ENCODE measurements at places on chromosomes 3 and 15.

DNA sequence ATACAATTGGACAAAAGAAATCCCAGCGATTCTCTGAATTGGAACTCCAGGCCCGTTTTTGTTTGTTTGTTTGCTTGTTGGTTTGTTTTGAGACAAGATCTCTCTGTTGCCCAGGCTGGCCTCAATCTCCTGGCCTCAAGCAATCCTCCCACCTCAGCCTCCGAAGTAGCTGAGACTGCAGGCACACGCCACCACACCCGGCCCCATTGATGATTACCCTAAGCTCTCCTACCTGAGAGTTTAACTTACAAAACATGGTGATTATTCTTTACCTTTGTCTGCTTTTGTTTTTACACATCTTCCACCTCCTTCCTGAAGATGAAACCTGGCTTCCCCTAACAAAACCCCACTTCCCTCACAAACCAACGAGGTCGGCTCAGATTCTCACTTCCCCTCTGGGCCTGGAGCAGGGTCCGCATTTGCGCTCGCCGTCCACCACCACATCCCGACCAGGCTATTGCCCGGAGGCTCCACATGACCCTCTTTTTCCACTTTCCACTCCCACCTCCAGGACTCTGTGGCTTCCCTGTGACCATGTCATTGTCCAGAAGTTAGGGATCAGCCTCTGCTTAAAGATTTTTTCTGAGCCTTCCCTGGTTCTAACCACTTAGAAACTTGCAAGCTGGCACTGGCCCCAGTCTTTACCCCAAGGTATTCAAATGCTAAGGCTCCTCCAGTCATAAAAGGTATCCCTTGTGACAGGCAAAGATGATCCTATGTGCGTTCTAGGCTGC lies 14.8 kb downstream of the KLHL6 start:
- no peak for DNase-seq

- no peak for DNase-seq
Observed at GRCh38 chr15:29364426-29365078, 94.9 kb upstream of the NSMCE3 start.

DNA sequence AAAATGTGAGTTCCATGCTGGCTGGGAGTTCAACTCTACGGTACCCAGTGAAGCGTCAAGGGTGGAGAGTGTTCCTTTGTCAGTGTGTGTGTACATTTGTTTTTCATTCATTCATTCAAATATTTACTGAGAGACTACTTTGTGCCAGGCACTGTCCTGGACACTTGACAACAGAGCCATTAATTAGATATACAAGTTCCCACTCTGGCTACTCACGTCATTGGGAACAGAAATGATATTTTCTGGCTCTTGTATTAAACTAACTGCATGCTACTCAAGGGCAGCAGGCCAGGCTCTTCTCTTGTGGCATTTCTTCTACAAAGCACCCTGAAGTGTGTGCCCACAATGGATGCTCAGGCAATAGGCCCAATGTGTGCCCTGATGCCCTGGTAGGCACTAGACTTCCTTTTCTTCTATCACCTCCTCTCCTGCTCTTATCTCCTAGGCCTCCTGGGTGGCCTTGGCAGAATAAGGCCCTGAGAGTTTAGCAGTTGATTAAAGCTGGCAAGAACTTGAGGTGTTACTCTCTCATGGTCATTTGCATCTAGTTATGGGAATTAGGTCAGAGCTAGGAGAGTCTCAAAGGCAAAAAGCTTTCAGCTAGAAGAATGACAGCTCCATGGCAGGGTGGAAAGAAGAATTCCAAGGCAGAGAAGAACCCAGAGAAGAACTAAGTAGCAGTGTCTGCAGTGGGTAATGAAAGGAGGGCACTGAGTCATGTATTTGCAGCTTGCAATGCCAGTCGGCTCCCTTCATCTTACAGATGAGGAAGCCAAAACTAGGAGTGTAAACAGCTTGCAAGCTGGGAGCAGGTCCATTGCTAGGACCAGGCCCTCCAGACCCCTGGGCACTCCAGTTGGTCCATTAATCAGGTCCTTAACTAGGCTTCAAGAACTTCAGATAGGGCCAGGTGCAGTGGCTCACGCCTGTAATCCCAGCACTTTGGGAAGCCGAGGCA lies 14.0 kb upstream of the SMAD3 start:
- DNase-seq = no peak

GRCh38 chr3:72255191-72255590 lies 470.2 kb upstream of the PROK2 start:
- no peak for DNase-seq

DNA sequence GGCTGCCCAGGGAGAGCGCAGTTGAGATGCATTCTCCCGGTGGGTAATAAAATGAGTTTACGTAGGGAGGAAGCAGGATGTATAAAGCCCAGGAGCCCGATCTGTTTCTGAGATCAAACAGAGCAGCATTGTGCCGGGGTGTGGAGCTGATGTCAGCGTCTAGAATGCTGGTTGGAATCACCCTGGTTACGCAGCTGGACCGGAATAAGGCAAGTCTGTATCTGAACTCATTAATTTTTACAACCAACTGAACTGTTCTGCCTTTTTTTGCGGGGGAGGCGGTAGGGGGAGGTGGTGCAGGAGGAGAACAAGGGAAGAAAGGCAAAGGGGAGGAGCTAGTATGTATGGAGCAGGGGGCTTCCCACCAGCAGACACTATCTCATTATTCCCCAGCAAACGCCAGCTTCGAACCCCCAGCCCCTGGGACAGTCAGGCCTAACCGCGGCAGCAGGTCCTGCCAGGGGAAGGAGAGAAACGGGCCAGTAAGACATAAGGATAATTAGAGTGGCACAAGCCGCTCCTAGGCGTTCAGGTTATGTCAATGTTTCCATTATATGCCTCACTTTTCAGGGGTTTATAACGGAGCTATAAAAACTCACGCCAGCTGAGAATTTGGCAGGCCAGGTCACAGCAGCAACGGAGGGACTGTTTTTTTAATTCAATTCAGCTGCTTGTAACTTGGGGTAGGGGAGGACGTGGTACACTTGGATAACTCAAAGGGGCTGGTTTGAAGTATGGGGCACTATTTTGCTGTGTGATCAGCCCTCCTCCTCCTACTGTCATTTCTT lies 175.3 kb upstream of the HES1 start:
- no peak for DNase-seq

- no peak for DNase-seq
Observed at GRCh38 chr15:93089727-93090305, 805 bp upstream of the RGMA start.

DNA sequence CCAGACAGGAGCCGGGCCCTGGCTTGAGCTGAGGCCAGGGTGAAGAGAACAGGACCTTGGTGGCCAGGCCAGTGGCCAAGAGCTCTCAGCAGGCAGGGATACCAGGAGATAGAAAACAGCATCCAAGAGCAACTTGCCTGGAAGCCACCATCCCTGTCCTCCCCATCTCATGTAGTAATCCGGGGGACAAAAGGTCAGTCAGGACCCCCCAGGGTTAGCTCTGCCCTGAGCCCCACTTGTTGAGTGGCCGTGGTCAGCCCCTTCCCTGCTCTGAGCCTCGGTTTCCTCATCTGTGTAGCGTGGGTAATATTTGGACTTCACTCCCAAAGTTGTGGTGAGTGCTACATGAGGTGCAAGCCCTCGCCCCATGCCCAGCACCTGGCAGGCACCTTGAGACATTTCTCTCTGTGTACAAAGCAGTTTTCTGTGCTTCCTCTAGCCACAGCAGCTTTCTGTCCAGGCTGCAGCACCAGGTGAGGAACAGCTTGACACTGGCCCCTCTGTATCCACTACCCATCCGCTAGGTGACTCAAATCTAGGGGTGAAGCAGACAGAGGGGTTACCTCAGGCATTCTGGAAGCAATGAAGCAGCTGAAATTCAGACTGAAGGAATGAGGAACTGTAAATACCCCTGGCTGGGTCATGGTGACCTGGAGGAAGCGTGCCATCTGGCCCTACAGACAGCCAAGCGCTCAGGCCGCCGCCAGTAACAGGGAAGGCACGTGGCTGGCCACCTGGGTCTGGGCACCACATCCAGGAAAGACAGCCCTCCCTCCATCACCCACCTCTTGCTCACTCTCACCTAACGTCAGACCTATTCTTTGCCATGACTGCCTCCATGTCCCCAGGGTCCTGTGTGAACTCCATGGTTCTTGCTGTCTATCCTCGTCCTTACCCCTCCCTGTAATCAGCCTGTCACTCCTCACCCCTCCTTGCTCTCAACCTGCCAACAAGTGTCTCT lies 6.7 kb downstream of the CISH start:
- no peak for DNase-seq

DNA sequence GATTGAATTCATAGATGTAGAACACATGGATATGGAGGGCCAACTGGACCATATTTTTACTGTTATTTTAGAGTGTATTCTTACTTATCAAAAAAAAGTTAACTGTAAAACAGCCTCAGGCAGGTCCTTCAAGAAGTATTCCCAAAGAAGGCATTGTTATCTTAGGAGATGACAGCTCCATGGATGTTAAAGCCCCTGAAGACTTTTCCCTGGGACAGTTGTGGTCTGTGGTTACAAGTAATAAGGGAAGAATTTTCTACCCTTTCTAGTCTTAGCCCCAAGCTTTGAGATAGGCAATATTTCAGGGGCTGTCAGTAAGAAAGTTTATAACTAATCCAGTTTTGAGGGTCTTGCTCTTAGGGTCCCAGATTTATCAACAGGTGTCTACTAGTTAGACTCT lies 62.5 kb downstream of the LRRC49 start:
- DNase-seq = no peak

- DNase-seq = peak; percentile 84
Observed at GRCh38 chr15:71662306-71662705, 148.0 kb upstream of the NR2E3 start.

- no peak for DNase-seq
Observed at GRCh38 chr3:81788610-81789009, 27.2 kb upstream of the GBE1 start.

- DNase-seq = no peak
Observed at GRCh38 chr3:128801779-128802380, 75.9 kb downstream of the RAB7A start.

DNA sequence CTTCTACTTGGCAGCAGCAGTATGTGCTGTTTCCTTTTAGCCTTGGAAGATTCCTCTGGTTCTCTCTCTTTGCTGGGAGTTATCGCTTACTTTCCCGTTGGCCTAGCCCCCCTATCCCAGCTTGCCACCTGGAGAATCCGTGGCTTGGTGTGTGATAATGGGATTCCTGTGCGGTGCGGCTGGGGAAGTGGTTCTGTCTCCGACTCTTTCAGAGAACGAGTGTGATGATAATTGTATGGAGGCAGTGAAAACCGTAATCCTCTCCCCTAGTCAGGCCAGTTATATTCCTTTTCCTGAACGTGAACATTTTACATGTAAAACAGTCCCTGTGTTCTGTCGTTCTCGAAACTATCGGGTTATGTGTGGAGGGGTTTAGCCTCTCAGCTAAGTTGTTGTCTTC lies 300.1 kb upstream of the C2CD4B start:
- no peak for DNase-seq

GRCh38 chr3:46491089-46492070 lies 6.4 kb upstream of the RTP3 start:
- DNase-seq = no peak

DNA sequence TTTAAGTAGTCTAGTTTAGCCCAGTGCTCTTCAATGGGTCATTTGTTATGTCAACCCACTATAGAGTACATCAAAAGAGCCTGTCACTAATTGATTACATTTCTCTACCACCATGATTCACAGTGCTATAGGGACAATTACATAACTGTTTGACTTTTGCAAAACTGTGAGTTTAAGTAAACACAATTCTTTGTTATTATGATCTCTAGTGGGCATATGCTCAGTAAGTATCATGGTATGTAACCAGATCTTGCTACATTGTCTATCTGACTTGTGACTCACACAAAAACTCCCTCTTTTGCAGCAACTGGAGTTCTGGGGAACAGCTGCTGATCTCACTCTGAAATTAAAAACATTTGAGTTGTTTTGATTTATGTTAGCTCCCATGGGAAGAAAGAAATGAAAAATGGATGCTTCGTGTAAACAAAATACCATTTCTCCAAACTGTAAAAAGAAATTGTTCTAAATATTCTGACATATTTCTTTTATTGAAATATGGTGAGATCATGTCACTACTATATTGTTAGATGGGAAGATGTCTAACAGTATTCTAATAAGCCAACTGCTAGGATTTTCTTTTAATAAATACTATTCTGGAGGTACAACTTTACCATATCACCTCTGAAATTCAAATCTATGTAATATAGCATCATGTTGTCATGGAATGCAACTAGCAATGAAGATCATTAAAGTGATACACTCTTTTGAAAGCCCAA lies 470.4 kb downstream of the ROBO1 start:
- no peak for DNase-seq

DNA sequence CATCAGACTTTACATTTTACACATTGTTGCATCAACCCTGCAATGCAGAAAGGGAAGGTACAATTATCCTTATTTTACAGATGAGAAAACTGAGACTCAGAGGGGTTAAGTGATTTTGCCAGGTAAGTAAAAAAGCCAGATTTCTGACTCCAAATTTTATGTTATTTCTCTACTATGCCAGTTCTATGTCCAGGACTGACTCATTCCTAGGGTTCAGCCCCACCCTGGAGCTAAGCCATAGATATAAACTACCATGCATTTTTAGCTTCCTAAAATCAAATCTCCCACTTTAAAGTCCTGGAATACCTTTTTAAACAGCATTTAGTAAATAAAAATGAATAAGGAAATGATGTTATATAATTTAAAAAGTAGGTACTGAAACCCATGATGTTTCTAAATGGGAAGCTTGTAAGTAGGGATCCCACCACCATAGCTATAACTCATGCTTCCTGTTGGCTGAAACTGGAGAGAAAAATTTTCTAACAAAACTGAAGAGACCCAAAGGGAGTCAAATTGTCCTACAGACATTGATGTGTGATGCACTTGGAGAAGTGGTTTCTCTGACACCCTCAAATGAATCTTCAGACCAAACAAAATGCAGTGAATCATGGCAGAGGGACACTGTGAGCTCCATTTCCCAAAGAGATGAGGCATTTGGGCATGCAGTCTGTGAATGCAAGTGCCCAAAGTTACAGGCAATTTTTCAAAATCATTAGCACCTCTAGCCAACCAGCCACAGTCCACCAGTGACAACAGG lies 301.7 kb upstream of the UMPS start:
- no peak for DNase-seq

DNA sequence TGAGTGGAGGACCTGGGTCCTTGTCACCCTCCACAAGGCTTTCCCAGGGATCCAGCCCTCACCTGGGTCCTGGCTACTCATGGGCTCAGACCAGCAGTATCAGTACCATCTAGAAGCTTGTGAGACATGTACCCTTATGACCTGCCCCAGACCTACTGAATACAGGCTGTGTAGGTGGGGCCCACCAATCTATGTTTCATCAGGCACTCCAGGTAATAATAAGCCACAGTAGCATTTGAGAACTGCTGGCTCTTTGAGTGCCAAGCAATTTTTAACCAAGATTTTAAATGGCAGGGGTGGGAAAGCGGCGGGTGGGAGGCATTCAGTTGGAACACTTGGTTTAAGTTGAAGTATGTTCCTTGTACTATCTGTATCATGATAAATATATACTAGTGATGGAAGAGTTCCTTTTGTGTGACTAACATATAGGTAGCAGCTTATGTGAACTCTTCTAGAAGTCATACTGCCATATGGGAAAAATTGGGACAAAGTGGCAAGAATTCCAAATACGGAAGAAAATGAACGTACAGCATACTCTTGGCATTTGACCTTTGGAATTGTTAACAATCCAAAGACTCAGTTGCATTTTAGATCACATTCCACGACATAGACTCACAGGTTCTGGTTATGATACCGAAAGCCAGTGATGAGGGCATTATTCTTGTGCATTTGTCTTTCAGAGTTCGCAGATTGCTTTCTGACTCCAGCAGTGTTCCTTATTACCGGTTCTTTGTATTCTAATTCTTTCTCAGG lies 190.4 kb downstream of the GHSR start:
- no peak for DNase-seq

- DNase-seq = no peak
Observed at GRCh38 chr3:134437211-134437752, 48.5 kb downstream of the ANAPC13 start.

- DNase-seq = no peak
Observed at GRCh38 chr3:44984335-44984734, 8.3 kb downstream of the EXOSC7 start.

All from dermis microvascular lymphatic vessel endothelial cell (primary cell).